ENCODE measurements at places on chromosomes 16 and 17. TPM values are rescaled to one million over a fixed set of nuclear protein-coding genes. Genes with fewer than 3 reads are reported as not detected.

KRTAP2-2 gene
- total RNA-seq: not detected

CACNA1H gene
- total RNA-seq: 13.5 TPM

TRPV3 gene
- 0.25 TPM for total RNA-seq

CAPNS2 gene
- total RNA-seq: not detected

CCL3 gene
- not detected for total RNA-seq

OR3A3 gene
- total RNA-seq: not detected

ZCCHC14 gene
- total RNA-seq: 6.9 TPM

TBKBP1 gene
- total RNA-seq: 5.4 TPM
